ENCODE measurements at places on chromosomes 16 and 17. TPM values are rescaled to one million over a fixed set of nuclear protein-coding genes. Genes with fewer than 3 reads are reported as not detected.

Gene TTYH2
- polyA plus RNA-seq = 78.6 TPM

Gene RCVRN
- 0.25 TPM for polyA plus RNA-seq

Gene AURKB
- 12.9 TPM for polyA plus RNA-seq

DNA sequence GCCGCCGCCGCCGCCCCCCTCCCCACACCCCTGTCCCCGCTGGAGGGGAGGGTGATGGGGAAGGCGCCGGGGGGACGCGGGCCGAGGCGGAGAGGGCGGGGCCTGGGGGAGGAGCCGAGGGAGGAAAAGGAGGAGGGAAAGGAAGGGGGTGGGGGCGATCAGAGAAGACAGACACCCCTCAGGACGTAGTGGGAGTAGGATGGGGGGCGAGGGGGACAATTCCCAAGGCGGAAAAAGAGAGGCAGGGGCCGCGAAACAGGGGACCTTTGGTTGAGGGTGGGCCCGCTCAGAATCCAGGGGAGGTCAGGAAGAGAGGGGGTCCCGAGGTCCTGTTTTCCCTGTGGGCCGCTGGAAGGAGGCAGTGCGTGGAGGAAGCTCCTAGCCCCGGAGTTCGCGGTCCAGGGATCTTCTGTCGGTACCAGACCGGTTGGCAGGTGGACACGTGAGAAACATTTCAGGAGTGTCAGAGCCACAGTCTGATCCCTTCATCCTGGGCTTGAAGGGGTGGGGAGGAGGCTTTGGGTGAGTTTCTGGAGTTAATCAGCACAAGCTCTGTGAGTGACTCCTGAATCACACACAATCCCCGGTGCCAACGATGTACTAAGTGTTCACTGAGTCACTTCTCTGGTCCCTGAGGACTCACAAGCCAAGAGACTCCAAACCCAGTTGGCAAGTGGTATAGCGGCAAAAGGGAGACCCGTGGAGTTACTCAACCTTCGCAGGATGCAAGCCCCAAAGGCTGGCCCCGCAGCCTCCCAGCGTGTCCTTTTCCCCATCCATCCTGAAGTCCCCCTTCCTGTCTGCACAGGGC is at the start of gene XYLT1:
Gene XYLT1, minus strand, starts transcription at position 53 of the 811 bp plus-strand sequence. CDS start 164 bp downstream, outside the sequence.
- DNase-seq = no peak

GRCh38 chr17:5832886-5833285 is 237.3 kb upstream of the WSCD1 start:
- no peak for DNase-seq

Data from forelimb muscle (tissue), 1 donor.